ENCODE measurements at places on chromosomes 4 and X.

- DNase-seq: no peak
Observed at GRCh38 chr4:119025916-119026661, 109.5 kb upstream of the MYOZ2 start.

DNA sequence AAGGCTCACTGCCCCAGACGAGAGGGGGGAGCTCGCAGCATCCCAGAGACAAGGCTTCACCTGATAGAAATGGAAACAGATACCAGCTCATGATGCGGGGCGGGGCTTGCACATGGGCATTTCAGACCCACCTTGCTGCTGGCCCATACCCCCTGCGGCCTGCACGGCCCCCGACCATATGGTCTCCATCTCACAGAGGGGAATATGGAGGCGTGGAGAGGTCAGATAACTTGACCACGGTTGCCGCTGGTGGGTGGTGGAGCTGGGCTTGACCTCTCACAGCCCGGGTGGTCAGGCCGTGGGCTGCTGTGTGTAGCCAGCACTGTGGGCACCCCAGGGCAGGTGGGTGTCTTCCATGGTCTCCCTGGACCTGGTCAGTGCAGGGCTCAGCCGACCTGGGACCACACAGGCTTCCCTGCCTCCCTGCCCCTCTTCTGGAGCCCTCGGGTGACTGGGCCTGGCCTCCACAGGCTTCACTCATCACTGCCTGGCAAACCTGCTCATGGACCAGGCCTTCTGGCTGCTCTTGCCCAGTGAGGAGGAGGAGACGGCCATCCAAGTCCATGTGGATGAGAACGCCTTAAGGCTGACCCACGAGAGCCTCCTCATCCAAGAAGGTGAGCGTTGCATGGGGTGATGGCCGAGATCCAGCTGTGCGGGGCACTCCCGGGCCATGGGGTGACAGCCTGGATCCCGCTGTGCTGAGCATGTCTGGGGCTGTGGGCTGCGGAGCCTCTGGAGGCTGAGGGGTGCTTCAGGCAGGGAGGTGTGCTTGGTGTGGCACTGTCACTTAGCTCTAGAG, 16.8 kb downstream of the SH3TC1 start:
- no peak for DNase-seq

DNA sequence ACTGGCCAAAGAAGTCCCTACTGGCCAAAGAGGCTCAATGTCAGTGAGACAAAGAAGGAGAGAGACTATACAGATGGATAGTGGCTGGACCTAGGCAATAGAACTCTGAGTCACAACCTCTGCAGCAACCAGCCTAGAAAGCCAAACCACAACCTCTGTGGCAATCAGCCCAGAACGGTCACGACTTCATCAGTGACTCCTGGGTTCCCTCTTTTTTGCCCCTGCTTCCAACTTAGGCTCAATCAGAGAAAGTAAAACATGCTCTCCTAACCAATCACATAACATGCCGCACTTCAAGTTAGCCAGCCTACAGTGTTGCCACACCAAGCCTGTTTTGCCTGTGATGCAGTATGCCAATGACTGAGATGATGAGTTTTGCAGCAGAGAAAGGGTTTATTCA, 203.4 kb downstream of the ANAPC10 start:
- no peak for DNase-seq

DNA sequence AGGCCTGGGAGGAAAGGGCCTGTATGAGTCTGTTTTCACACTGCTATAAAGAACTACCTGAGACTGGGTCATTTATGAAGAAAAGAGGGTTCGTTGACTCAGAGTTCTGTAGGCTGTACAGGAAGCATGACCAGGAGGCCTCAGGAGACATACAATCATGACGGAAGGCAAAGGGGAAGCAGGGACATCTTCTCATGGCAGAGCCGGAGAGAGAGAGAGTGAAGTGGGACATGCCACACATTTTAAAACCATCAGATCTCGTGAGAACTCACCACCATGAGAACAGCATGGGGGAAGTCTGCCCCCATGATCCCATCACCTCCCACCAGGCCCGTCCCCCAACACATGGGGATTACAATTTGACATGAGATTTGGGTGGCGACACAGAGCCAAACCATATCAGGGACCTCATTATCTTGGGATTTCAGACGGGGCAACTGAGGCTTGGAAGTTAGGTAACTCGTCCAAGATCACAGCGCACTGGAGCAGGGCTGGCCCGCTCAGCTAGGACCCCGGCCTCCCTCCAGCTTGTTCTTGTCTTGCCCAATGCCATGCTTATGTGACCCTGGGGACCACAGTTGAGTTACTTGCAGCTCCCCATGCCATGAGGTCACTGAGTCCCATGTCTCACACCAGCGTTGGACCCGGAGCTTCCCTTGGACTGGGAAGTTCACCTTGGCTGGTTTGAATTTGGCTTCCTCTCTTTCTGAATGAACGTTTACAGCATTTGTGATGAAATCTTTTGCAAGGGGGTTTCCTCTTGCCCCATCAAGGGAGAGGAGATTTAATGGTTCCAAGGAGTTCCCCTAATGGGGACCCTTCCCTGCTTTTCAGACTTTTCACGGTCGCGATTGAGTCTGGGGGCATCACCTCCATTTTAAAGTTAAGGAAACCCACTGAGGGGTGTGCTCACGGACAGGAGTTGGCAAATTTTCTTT, 18.1 kb downstream of the HTRA3 start:
- no peak for DNase-seq

GRCh38 chr4:71602289-71602900, 181.5 kb downstream of the GC start:
- no peak for DNase-seq

- DNase-seq: no peak
Observed at GRCh38 chrX:77493677-77494553, 46.7 kb downstream of the FGF16 start.

GRCh38 chr4:109041463-109042360, 260.7 kb downstream of the COL25A1 start:
- no peak for DNase-seq

DNA sequence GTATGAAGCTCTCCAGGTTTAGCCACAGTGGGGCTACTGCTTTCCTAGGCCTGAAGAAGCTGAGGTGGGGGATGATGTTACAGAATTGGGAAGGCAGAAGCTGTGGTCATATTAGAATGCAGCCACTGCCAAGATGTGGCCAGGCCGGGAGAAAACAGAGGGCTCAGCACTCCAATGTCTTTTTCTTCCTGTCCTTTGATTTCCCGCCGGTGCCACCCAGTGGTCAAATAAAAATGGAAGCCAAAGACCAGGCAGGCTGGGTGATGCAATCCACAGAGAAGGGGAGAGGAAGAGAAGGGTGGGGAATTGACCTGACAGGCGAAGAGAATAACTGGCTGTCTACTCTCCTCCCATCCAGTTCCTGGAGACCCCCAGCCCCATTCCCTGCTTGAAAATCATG, 94.9 kb upstream of the SHISA3 start:
- no peak for DNase-seq

DNA sequence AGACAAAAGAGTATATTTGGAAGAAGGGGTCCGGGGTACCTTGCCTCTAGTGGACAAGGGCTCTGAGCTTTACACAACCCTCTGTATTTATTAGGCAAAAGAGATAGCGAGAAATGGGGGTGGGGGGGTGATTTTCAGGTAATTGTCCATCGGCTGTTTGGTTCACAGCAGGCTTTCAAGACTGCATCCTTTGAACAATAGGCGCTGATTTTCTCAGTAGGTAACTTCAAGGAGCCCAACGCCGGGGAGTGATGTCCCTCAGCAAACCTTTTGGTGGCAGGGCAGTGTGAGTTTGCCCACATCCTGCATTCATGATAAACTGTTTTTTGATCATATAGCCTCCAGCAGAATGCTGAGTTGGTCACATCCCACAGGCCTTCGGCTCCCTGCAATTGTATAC, 61.6 kb downstream of the KDM5C start:
- DNase-seq: no peak

DNA sequence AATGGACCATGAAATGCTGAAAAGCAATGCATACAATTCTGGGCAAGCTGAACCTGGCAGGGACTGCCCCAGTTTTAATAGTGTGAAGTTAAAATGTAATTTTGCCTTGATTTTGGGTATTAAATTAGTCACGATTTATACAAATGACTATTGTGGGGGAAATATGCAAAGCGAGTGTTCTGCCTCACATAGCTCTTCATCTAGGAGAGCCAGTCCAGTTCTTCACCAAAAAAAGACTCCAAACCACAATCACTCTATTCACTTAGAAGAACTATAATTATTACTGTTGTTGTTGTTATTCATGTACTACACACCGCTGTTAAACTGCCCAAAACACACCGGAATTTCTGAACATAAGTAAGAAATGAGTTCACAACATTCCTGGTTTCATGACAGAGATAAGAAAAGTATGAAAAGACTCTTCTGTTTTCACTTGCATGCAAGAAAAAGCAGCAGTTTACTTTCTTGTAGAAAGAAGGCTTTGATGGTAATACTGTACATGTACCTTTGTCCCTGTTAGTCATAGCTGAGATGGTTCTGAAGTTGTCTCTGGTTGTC, 101.9 kb downstream of the QRFPR start:
- DNase-seq: no peak

DNA sequence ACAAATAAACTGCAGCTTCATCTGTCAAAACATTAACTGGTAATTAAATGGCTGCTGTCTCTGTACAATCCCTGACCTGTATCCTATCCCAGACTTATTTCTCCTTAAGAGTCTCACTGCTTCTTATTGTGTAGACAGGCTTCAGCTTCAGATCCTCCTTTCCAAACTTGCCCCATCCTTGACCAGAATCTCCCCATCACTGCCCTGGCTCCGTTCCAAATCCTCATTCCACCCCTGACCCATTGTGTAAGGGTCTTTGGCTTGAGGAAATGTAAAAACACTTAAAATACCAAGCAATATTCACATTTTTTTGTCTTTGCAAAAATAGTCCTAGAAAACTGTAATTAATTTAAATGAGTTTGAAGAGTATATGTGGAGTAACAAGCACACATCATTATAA, 152.6 kb upstream of the VEGFC start:
- DNase-seq: no peak

DNA sequence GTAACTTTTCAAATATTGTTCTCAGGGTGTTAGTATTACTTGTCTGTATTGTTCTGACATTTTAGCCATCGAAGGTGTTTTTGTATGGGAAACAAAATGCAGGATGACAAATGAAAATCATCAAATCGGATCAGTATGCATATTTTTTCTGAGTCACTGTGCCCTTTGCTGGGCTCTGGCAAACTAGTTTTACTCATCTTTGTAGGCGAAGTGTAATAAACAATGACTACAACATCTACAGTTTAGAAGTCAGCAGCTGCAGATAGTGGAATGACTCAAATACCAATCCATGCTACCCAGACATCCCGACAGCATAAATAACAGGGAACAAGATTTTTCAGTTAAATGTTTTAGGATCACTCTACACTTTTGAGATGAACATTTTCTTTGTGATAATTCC, 557.3 kb upstream of the TENM3 start:
- no peak for DNase-seq

DNA sequence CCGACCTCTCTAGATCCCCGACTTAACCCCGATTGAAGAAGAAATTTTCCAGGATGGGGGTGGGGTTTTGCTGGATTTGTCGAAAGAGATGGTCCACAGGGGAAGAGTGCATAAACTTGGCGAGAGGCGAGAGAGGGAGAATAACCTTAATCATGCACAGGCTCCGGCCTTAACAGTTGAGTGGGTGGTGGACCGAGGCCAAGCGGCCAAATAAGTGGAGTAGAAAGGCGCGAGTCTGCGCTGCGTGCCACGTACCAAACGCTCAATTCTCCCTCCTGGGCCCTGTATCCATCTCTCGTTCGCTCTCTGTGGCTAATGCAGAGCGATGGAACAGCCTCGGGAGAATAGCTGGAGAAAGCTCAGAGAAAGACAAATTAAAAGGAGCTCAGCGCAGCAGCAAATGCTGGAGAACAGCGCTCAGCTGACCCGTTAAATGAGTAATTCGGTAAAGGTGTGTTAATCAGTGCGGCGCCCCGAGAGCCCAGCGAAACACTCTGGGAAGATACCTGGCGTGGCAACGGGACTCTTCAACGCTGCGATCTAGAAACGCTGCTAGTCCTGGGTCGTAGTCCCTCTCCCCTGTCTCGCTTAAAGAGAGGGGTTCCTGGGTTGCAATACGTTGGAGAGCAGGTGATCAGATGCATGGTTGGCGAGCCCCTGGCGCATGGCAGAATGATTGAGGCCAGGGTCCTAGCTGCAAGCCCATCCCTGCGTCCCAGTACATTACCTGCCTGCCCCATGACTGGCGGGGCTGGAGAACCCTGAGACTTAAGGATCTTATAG, 887 bp upstream of the IL1RAPL2 start:
- DNase-seq: no peak

DNA sequence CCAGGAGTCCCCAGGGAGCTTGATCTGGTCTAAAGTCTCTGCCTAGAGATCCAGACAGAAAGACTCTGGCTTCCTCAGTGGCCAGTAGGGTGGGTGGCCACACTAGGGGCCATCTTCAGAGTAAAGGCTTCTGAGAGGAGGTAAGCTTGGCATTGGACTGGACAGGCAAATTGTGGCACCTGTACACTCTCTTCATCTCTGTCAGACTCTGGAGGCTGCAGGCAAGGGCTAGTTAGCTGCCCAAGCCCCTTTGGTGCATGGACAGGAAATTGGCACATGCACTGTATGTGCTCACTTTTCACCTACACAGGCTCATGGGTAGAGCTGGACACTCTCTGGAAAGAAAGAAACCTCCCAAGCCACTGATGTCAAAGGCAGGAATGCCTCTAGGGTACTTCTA, 142.8 kb downstream of the PJA1 start:
- DNase-seq: peak; percentile 52

- no peak for DNase-seq
Observed at GRCh38 chr4:151462554-151462953, 53.6 kb downstream of the FHIP1A start.

DNA sequence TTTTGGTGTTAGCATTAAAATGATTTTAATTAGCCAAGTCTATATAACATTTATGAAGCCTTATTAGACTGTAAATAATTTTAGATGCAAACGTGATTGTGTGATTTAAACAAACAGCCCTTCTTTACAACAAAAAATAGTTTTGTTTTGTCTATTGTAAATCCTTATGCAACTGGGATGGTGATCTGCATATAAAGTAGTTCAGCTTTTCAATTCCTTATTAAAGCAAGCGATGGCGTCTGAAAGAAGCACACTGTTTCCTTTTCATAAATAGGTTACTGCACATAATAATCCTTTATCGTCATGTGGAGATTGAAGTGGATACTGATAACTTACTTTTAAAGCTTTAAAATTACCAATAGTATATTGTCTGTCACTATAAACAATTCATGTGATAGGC, 8.8 kb downstream of the SLITRK2 start:
- no peak for DNase-seq

DNA sequence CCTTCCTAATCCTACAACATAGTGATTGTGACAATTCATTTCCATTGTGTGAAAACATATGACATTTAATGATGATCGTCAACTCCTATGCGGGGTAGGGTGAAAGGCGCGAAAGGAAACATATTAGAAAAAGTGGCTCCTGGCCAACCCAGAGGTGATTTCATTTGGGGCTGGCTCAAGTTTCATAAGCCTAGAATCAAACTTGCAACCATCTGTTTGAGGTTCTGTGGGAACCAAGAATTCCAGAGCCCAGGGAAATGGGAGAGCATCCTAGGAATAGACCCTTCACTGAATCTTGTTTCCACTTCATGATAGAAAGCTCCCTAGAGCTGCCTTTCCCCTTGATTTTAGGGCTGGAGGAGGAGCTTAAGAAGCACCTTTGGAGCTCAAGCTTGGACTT, 101.3 kb upstream of the EGFL6 start:
- DNase-seq: no peak

Data from vagina (tissue), 2 donors.